Heart right ventricle (tissue), 16 donors: ENCODE measurements at places on chromosomes 7 and 10. TPM values are rescaled to one million over a fixed set of nuclear protein-coding genes. Genes with fewer than 3 reads are reported as not detected.

DNA sequence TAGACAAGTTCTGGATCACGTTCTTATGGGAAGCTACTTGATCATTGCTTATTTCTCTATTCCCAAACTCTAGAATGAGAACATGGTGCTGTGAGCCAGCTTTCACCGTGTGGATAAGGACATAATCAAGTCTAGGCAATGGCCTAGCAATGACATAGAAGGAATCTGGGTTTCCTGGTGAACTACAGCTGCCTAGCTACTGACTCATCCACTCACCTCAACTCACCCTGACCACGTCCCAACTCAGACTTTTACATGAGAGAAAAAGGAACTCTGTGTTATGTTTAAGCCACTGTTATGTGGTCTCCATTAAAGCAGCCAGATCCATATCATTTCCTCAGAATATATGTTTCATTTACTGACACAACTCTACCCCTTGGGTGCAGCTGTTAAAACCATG is 18.8 kb upstream of the MET start:
- no peak for DNase-seq

GRCh38 chr7:2411815-2412586 is 8.6 kb downstream of the CHST12 start:
- no peak for DNase-seq

The PRKAR1B gene
- total RNA-seq, result 21.9 TPM

The AKR1C3 gene
- 30.5 TPM for total RNA-seq

DNA sequence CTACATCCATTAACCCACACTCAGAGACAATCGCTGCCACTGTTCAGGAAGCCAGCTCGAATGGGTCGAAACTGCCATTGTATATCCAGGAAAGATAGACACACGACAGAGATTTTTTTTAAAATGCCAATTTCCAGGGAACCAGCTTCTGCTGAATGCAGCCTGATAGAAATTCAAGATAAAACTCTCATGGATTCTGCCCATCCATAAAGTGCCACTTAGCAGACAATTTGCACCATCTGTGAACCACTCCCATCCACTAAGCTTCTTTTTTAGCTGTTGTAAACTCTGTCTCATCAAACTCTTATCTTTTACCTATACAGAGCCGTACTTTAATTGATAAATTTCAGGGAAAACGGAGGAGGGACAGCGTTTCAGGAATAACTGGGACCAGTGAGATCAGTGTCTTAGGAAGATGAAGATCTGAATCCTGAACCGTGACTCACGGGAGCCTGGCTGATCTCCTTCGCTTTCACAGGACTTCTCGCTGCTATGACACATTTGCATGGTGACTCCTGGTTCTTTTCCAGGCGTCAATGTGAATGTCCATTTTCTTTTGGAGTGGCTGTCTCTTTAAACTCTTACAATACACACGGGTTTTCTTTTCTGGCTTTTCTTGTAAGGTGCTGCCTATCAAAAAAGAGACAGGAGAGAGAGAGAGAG is 103.4 kb downstream of the FAM204A start:
- no peak for DNase-seq

GRCh38 chr10:11823122-11823988 is at the start of gene PROSER2:
Gene PROSER2, plus strand, starts transcription at chr10:11823356. Its CDS starts 28,722 bp downstream, at chr10:11852078.
- DNase-seq, result peak; percentile 49

The CLDN3 gene
- not detected for total RNA-seq

GRCh38 chr7:155639958-155640520 is 4.4 kb upstream of the RBM33 start:
- DNase-seq, result no peak

DNA sequence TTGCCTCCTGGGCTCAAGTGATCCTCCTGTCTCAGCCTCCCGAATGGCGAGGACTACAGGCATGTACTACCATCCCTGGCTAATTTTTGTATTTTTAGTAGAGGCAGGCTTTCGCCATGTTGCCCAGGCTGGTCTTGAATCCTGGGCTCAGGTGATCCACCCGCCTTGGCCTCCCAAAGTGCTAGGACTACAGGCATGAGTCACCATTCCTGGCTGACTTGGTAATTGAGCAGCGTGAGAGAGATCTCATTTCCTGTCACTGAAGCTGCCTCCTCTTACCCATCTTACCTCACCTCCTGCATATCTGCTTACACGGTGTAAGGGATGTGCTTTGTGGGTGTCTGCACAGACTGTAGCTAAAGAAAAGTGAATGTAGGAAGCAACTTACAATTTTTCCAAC is 9.7 kb downstream of the IFIT3 start:
- no peak for DNase-seq

DNA sequence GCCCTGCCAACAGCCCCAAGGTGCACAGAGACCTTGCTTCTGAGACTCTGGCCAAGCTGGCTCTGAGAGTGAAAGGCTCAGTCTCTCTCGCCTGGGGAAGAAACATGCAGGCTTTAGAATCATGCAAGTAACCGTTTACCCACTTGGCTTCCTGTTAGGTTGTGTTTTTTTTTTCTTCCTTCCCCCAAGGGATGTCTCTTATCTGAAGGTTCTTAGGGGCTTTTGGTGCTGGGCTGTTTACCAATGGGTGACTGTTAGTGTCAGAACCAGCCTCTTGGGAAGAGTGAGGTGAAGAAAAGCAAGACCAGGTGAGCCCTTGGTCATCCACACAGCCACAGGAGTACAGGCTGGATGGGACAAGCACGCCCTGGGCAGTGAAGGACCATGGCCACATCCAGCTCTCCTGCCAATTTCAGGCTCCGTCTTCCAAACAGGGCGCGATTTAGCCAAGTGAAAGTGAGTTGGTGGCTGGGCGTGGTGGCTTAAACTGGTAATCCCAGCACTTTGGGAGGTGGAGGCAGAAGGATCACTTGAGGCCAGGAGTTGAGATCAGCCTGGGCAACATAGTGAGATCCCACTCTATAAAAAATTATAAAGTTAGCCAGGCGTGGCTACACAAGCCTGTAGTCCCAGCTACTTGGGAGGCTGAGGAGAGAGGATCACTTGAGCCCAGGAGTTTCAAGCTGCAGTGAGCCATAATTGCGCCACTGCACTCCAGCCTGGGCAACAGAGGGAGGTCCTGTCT is 76.3 kb upstream of the CUX1 start:
- DNase-seq, result no peak

- DNase-seq, result no peak
Observed at GRCh38 chr7:30411173-30411572, 67.4 kb downstream of the NOD1 start.
